ENCODE measurements at places on chromosomes 3 and 15.

GRCh38 chr15:31238906-31239305 lies 87.7 kb upstream of the KLF13 start:
- DNase-seq, result no peak

DNA sequence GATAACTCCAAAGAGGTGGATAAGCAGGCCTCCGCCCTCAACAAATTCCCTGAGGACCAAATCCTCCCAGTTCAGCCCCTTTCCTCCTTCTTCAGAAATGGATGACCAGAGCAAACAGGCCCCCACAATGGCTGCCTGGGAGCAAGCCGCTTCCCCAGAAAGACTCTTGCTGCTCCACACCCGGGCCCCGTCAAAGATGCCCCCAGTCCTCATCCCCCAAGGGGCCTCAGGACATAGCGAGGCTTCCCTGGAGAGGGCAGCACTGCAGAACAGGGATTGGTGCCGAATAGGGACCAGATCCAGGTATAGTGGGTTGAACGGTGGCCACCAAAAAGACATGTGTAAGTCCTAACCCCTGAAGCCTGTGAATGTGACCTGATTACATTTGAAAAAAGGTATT lies 502.3 kb downstream of the SHQ1 start:
- DNase-seq, result no peak

- DNase-seq, result no peak
Observed at GRCh38 chr3:32825601-32826375, 8.0 kb downstream of the TRIM71 start.

GRCh38 chr15:74239051-74239705 lies 3.1 kb downstream of the CCDC33 start:
- DNase-seq, result no peak

DNA sequence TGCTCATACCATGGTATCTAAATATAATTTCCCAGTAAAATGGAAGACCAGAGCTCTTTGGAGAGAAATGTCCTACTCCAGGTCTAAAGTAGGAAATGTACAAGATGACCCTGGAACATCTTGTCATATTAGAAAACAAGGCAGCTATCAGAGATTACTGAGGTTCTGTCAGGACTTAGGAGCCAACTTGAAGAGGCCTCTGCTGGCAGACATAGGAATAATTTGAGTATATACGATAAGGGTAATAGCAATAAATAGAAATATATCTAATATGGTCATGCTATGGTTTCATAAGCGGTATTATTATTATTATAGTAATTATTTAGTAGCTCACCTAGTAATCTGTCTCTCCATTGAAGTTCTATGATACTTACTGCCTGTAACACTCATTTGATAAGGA lies 224.2 kb downstream of the SOX2 start:
- DNase-seq, result no peak

- no peak for DNase-seq
Observed at GRCh38 chr3:152266221-152266995, 2.3 kb upstream of the MBNL1 start.

- no peak for DNase-seq
Observed at GRCh38 chr15:91882858-91883586, 29.5 kb downstream of the SLCO3A1 start.

DNA sequence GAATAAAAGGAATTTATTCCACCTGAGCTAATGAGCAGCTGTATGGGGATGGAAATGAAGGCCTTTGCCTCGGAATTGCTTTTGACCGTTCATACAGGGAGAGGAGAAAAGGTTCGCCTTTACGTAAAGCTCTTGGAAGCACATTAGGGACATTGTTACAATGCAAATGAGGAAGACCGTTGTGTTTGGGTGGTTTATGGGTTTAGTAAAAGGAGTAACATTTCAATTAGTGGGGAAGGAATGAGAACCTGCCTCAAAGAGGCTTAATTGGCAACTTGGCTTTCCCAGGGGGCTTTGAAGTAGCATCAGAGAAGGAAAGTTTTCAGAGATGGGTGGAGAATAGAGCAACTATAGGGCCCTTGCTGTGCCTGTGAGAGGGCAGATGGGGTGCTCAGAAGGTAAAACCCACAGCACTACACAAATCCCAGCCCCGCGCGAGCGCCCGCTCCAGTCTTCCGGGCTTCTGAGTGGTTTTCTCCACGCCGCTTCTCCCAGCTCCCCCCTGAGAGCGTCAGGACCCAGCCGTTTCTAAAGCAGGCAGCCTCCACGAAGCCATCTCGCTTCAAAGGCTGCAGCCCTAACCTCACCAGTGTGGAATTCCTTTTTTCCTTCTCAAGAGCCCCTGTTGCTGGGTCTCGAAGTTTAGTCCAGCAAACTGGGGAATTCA lies 192.0 kb upstream of the HES1 start:
- DNase-seq, result no peak

DNA sequence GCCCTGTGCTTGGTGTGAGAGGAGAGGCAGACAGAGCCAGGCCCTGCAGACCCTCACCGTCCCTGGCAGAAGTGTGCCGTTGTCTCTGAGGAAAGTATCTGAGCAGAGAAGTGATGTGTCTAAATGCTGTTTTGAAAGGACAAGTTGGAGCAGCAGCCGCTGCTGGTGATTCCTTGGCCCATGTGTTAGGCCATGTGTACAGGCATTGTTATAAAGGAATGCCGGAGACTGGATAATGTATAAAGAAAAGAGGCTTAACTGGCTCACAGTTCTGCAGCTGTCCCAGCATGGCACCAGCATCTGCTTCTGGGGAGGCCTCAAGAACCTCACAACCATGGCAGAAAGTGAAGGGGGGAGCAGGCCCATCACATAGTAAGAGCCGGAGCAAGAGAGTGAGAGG lies 334.6 kb upstream of the ATP10A start:
- no peak for DNase-seq

DNA sequence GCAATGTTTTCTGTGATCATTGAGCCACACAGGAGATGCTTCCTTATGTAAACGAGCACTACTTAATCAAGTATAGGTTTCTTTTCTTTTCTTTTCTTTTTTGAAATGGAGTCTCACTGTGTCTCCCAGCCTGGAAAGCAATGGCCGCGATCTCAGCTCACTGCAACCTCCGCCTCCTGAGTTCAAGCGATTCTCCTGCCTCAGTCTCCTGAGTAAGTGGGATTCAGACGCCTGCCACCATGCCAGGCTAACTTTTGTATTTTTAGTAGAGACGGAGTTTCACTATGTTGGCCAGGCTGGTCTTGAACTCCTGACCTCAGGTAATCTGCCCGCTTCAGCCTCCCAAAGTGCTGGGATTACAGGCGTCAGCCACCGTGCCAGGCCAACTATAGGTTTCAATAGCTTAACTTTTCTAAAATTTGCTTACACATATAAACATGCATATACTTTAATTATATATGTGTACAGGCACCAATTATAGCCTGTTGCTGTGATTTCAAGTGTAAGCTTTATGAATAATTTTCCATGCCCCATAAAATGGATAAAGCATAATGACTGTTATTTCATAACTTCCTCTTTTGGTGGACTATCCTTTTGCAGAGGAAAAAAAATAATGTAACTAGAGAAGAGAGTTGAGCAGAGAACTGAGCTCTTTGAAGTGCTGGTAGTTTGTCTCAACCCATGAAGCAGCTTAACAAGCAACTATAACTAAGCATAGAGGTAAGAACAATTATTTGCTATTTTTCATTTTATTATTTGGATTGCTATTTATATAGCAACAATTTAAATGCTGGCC lies 24.8 kb upstream of the MBNL1 start:
- DNase-seq, result no peak

- DNase-seq, result no peak
Observed at GRCh38 chr3:27625864-27626263, 96.3 kb downstream of the EOMES start.

DNA sequence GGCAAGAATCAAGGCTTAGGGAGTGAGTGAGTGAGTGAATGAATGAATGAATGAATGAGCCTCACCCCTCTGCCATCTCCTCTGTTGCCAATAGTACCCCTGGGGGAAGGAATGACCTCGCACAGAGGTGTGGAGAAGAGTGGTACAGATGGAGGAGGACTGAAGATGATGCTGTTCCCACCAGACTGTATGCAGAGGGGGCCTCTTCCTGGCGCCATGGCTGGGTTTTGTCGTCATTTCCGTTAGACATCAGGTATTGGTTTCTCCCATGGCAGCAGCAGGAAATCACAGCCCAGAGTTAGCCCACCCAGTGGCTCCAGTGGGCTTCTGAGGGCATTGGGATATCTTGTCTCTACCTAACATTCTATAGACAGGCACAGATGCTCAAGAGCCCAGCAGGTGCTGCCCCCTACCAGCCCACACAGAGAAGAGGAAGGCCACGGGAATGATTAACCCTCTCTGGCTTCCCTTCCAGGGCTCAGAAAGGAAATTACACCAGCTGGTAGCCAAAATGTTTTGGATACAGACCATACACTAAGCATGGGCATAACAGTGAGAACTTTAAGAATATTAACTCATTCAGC lies 109.8 kb upstream of the SLC6A11 start:
- no peak for DNase-seq

DNA sequence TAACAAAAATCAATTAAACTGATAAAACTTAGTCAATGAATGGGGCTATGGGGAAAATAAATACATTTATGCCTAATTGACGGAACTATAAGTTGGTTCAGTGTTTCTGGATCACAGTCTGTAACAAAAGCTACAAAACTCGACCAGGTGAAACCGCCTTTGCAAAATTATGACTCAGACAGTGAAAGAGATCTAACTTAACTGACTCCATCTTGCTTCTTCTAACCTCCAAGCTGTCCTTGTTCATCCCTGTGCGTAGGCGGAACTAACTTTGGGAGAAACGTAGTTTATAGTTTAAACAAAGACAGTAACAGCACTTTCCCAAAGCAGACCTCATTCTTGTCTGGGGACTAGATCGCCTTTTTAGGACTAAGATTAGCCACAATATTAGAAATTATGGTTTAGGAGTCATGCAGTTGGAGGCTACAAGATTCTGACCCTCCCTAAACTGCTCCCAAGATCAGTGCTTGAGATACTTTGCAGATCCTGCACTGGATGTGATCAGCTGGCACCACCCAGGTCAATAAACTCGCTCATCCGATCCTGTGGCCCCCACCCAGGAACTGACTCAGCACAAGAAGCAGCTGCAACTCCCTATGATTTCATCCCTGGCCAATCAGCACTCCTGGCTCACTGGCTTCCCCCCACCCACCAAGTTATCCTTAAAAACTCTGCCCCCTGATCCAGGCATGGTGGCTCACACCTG lies 7.2 kb upstream of the MFGE8 start:
- no peak for DNase-seq

GRCh38 chr15:90780916-90781315 lies 63.8 kb downstream of the BLM start:
- no peak for DNase-seq

- DNase-seq, result no peak
Observed at GRCh38 chr3:120281261-120281660, 3.8 kb downstream of the GPR156 start.

- DNase-seq, result no peak
Observed at GRCh38 chr15:95327183-95327525, 1003.3 kb upstream of the NR2F2 start.

DNA sequence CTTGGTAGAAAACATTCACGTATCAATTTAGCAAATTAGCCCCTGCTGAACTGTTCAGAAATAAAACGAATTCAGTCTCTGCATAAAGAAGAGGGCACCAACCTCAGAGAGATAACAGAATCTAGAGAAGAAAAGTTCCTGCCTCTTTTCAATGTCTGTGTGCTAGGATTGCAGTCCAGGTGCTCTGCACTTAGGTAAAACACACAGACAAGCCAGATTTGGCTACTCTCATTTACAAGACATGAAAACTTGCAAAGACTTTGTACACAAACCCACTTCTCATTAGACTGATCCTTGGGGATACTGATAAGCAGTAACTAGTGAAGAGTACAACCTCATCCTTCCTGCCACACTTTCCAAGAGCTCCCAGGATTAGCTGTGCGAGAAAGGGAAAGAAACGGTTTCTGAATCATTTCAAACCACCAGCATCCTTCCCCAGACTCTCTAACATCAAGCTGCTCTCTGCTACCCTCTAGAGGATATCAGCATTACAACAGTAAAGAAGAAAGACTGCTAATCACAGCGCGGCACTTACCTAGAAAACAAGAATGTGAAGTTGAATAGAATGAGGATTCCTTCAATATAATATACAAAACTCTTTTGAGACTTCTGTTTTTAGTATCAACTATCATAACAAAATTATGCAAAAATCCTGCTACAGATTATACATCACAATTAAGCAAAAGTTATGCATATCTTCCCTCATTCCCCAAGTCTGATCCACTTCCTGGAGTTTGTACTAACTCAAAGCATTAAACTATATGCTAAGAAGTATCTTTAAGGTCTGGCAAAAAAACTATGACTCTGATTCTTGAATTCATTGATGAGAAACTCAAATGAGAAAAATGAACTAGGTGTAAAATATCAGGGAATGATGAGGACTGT lies 306.4 kb downstream of the MAGI1 start:
- DNase-seq, result no peak

GRCh38 chr3:36852071-36852470 lies 87.7 kb upstream of the DCLK3 start:
- DNase-seq, result no peak

DNA sequence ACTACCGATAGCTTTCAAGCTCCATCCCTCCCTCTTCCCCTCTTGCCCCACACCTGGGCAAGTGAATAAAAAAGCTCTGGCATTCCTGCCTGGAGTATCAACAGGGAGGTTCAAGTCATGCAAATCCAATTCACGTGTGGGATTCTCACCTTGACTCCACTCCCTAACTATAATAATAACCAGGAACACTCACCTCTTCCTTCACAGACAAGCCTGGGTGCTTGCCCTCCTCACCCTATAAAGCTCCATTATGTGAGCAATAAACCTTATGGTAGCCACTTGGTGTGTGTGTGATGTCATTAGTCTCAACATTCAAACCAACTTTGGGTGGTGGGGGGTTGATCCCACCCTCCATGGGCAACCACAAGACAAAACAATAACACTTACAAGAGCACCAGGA lies 16.6 kb downstream of the CHDH start:
- no peak for DNase-seq

GRCh38 chr15:97984157-97984556 lies 23.7 kb downstream of the ARRDC4 start:
- no peak for DNase-seq

GRCh38 chr3:87979527-87979926 lies 79.3 kb downstream of the CGGBP1 start:
- no peak for DNase-seq

DNA sequence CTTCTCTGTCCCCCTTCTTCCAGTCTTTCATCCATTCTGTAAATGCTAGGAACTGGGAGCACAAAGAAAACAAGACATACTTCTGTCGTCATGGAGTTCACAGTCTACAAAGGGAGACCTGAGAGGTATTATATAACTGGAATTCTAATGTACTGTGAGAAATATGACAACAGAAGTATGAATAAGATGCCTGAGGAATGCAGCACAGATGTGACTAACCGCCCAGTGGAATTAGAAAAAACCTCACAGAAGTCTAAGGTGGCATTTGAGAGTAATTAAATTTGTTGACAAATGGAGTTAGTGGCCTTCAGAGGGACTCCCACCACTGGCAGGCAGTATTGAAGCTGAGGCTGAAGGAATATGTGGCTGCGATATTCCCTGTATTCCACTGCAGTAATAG lies 168.5 kb upstream of the FAM3D start:
- DNase-seq, result no peak

Measured in stimulated activated CD4-positive, alpha-beta T cell treated with anti-CD3 and anti-CD28 coated beads, Interleukin-15, amount 100 ng/mL, for 48 hours (primary cell).